CD4-positive, alpha-beta T cell treated with Interleukin-6 for 4 hours (primary cell): ENCODE measurements at places on chromosomes 13 and 19.

GRCh38 chr19:27861411-27861975, 1351.5 kb downstream of the UQCRFS1 start:
- no peak for DNase-seq

- no peak for DNase-seq
These were observed 11.2 kb downstream of the HAS1 start for GRCh38 chr19:51712461-51713081.

GRCh38 chr19:3985643-3986259, 488 bp upstream of the EEF2 start:
- DNase-seq, result no peak

GRCh38 chr13:23292586-23292985, 111.8 kb downstream of the SGCG start:
- no peak for DNase-seq

GRCh38 chr13:41909506-41909905, 51.4 kb downstream of the VWA8 start:
- DNase-seq, result no peak

DNA sequence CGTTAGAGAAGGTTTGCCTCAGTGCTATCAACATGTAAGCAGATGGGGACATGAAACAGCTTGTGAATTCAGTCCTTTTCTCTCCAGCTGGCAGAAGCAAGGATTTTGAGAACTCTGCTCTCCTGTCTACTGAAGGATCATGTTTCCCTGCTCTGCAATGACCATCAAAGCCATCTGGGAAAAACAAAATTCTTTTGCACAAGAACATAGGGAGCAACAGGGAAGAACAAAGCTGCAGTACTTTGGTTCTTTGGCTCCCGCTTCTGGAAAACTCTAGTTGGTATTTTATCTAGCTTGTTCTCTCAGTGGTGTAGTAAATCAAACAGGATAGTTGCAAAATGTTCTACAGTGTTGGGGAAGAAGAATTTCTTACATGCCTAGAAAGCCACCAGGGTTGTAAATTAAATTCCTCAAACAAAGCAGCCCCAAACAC, 270.4 kb downstream of the ENOX1 start:
- DNase-seq, result no peak

GRCh38 chr13:95192998-95193397, 108.3 kb downstream of the ABCC4 start:
- DNase-seq, result no peak

GRCh38 chr13:97953376-97953970, at the start of gene IPO5:
Gene IPO5 (plus strand): TSS chr13:97953675. CDS start chr13:97976697, 23,022 bp downstream.
- DNase-seq, result no peak

DNA sequence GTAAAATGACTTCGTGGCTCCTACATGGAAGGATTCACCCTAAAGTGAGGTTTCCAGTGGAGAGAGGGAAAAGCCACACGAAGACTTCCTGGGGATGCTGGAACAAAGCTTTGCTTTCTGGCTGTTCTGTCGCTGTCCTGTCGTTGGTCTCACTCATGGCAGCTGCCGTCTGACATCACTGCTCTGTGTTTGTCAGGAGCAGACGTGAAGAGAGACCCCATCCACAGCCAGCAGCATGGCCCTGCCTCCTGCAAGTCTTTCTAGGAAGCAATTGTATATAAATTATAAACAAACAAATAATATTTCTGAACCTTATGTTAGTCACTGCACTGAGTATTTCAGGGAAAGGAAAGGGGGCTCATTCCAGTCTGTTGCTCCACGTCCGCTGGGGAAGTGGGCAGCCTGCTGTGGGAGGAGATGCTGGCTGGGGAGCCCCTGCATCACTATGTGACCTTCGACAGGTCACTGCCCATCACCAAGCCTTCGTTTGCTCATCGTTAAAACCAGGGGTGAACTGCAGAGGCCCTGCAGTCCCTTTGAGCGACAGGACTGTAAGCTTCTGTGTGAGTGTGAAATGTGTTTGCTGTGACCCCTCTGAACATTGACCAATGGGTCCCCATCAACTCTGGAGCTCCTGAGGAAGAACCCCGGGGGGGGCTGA, 151.0 kb downstream of the DCT start:
- DNase-seq, result no peak

DNA sequence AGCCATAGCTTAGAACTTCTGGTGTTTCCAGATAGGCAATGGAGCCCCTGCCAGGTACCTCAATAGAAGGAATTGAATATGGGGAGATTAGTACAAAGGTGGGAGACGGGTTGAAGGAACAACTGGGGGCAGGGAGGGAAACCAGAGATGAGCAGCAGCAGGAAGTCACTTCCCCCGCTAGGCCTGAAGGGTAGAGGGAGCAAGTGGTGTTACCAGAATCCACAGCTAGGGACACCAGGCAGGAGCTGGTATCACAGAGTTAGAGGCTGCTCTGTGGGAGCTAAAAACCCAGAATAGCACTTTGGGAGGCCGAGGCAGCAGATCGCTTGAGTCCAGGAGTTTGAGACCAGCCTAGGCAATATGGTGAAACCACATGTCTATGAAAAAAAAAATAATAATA, 15.3 kb upstream of the HNRNPUL1 start:
- no peak for DNase-seq

DNA sequence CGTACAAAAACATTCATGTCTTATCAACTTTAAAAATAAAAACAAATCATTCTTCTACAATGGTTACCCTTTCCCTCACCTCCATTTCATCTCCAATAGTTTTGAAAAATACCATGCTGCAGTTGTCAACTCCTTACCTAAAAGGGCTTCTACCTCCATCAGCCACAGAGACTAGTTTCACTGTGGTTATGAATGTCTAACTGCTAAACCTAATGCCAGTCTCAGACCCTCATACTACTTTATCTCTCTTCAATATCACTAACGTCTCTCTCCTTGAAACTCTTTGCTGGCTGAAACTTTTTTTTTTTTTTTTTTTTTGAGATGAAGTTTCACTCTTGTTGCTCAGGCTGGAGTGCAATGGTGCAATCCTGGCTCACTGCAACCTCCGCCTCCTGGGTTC, 27.1 kb downstream of the LNX2 start:
- no peak for DNase-seq

GRCh38 chr13:68050761-68051160, 820.6 kb upstream of the PCDH9 start:
- DNase-seq, result no peak

- peak; percentile 34 for DNase-seq
These were observed 227.2 kb downstream of the FOXO1 start for GRCh38 chr13:40438999-40439797.

DNA sequence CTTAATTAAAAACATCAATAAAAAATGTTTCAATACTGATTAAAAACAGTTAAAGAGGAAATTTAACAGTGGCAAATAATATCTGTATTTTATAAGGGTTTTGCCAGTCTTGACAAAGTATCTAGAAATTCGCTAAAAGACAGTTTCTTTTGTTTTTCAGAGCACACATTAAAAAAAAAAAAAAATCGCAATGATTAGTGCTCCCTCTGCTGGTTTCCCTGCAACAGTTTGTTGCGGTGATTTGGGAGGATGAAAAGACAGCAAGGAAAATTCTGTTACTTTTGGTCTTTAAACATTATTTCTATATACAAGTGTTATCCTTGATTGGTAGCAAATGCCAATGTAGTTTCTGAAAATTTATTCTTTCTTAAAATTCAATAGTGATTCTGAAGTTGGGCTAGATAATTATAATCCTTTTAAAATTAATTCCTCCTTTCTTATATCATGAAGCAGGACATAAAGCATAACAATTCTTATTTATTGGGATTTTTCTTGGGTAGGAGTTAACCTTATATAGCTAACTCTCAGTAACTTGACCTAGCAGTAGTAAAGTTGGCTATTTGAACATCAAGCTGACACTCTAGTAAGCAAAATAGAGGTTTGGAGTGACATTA, 23.1 kb upstream of the SPRY2 start:
- no peak for DNase-seq

- peak; percentile 22 for DNase-seq
These were observed 4.1 kb upstream of the CNOT3 start for GRCh38 chr19:54133312-54133956.

GRCh38 chr19:20103091-20103740, 25.4 kb downstream of the ZNF90 start:
- DNase-seq, result no peak

DNA sequence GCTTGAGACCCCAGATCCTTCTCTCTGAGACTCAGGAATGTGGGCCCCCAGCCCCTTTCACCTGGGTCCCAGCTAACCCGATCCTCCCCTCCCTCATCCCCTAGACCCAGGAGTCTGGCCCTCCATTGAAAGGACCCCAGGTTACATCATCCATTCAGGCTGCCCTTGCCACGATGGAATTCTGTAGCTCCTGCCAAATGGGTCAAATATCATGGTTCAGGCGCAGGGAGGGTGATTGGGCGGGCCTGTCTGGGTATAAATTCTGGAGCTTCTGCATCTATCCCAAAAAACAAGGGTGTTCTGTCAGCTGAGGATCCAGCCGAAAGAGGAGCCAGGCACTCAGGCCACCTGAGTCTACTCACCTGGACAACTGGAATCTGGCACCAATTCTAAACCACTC, 463 bp downstream of the FGF21 start:
- no peak for DNase-seq

DNA sequence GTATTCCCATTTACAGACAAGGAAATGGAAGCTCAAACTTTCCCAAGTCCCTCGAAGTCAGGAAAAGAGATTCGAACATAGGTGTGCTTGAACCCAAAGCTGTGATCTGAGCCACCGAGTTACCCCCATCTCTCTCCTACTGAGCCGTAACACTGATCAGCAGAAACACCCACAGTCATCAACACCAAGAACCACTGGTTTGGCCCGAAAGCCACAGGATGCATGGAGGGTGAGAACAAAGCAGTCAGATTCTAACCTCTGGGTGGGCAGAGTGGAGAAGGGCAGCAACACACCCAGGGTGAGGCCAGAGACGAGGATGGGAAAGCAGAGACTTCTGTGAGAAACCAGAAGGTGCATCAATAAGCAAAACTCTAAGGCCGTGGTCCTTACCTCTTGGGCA, 27.7 kb upstream of the POU2F2 start:
- no peak for DNase-seq

DNA sequence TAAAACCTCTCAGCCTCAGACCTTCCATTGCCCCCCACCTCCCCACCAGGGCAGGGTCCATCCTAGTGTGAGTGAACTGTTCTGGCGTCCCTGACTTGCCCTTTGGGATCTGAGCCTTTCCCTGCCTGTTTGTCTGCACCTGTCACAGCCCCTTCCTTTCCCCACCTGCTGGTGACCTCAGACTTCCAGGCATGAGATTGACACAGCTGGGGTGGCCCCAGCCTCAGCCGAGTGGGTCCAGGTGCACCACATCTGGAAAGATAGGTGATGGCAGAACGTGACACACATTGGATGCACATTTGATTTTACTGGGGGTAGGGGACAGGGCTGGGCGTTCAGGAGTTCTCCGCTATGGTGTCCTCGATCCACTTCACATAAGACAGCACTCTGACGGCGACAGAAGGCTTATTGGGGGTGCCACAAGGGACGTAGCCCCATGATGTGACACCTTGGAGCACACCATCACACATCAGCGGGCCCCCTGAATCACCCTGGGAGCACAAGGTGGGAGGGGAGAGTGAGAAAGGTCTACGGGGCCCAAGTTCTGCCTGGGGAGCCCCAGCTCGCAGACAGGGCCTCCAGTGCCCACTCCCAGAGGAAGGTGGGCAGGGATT, 4.6 kb downstream of the KLK1 start:
- DNase-seq, result no peak

GRCh38 chr19:16337809-16338469, 13.3 kb downstream of the KLF2 start:
- DNase-seq, result no peak

DNA sequence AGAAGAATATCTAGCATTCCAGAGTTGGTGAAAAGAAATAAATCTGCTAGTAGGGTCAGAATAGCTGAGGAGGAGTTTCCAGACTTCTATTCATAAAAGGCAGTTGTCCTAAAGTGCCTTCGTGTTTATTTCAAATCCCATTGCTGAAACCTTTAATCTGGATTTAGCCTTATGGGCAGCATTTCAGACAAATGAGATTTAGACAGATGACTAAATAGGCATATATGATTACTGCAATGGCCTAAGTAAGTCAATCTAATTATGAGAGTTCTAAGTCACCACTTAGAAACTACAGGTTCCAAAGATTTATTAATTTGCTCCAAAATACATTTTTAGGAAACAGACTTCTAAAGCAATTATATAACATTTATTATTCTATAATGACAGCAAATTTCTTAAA, 368.7 kb downstream of the LIG4 start:
- no peak for DNase-seq

GRCh38 chr19:29770648-29771047, 41.1 kb upstream of the CCNE1 start:
- no peak for DNase-seq

DNA sequence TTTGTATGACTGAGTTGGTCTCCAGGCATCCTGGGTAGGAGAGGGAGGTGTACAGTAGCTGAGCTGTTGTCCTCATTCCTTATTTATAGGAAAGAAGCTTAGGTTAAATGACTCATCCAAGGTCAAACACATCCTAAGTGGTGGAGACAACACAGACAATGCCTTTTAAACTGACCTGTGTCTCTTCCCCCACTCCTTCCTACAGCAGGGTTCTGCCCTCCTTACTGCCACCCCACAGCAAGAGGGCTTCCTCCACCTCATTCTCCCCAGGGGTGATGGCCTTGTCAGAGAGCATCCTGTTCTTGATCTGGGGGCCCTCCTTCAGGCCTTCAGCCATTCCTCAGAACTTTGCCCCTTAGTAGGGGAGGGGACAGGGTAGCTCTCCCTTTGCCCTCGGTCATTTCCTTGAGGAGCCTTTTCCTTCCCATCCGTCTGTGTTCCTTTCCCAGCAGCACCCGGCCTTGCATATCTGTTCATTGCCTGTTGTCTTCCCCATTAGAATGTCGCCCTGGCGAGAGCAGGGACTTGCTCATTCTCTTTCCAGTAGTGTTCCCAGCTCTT, 48.2 kb upstream of the GPI start:
- DNase-seq, result peak; percentile 21

DNA sequence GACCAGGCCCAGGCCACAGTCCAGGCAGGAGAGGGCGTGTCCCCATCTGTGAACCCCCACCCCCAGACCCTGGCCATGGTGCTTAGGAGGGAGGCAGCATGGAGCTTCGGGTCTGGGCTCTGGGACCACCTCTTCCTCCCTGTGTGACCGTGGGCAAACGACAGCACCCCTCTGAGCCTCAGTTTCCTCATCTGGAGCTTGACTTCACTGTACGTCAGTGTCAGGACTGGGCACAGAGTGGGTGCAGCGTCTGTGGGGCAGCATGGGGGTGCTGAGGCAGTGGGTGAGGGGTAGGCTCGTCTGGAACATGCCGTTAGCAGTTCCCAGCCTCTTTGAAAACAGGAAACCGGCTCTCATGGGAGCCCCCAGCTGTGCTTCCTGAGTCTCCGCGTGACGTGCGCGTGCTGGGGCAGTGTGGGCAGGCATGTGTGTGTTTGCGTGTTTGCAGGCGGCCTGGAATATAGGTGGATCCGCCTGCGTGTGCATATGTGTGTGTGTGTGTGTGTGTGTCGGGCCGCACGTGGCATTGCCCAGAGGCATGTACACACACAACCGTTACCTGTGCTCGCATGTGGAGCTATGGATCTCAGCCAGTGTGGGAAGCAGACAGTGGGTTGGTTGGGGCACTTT, 15.8 kb downstream of the ARRDC2 start:
- DNase-seq, result peak; percentile 90

- DNase-seq, result peak; percentile 26
These were observed at the start of gene APC2 for GRCh38 chr19:1449467-1450442. Gene APC2 (plus strand): TSS chr19:1450121. CDS start chr19:1453002, 2,881 bp downstream.
